ENCODE measurements at places on chromosomes 7 and 10.

GRCh38 chr10:56181607-56182006 lies 179.5 kb downstream of the ZWINT start:
- no peak for DNase-seq

GRCh38 chr7:18715988-18716387 lies 220.4 kb downstream of the HDAC9 start:
- DNase-seq: no peak

DNA sequence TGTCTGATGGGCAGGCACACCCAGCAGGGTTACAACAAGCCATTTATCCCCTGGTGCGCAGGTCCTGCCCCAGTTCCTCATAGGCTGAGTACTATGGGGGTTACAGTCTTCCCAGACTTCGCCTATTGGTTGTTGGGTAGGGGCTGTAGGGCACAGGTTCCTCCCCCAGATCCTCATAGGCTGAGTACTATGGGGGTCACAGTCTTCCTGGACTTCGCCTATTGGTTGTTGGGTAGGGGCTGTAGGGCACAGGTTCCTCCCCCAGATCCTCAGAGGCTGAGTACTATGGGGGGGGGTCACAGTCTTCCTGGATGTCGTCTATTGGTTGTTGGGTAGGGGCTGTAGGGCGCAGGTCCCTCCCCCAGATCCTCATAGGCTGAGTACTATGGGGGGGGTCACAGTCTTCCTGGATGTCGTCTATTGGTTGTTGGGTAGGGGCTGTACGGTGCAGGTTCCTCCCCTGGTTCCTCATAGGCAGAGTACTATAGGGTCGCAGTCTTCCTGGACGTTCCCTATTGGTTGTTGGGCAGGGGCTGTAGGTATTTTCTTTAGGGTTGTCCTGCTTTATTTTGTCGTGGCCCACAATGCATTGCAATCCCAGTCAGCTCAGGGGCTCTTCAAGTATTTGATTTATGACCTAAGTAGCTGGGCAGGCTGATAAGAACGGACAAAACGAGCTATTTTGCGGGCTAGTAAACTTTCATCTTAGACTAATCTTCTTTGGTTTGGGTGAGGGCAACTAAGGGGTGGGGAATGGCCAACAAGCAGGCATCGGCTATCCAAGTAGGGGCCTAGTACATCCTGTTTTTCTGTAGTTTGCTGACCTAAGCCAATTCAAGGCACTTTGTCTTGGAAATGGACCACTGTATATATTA lies 3.4 kb downstream of the LRRC27 start:
- no peak for DNase-seq

GRCh38 chr10:69738071-69738470 lies 63.6 kb upstream of the COL13A1 start:
- no peak for DNase-seq

- DNase-seq: no peak
Observed at GRCh38 chr7:158891922-158892321, 35.6 kb downstream of the DYNC2I1 start.

GRCh38 chr7:128963327-128963757 lies 25.6 kb downstream of the IRF5 start:
- DNase-seq: peak; percentile 32

DNA sequence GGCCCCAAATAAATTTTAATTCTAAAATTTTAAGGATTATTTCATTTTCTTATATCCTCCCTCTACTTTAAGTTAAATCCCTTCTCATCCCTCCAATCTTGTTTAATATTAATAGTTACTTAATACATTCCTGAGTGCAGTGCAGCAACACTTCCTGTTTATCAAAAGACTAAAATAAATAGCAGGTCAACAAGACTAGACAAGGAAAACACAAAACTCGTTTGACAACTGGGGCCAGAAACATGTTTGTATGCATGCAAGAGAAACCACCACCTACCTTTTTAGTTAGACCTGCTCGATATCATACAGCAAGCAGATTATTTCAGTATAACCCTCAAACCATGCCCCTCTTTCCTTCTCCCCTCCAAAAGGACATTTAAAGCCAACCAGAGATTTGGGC lies 95.8 kb downstream of the PARD3 start:
- DNase-seq: no peak

DNA sequence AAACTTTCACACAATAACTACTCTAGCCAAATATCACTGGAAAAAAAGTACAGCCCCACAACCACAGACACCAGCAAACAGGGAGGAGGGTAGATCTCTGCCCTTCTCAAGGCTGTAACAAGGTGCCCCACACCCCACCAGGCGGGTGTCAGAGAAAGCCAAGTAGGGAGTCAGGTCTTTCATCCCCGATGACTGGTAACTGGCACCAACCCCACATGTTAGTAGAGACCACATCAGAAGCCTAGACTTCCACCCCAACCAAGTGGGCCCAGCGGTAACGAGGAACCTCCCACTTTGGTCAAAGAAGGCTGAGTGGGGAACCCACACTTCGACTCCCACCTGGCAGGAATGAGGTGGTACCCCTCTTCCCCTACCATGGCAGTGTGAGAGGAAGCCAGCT lies 16.4 kb upstream of the RUFY2 start:
- DNase-seq: no peak

GRCh38 chr10:102004376-102004775 lies 51.6 kb downstream of the ARMH3 start:
- peak; percentile 43 for DNase-seq

GRCh38 chr10:1561731-1562337 lies 175.5 kb downstream of the ADARB2 start:
- no peak for DNase-seq

DNA sequence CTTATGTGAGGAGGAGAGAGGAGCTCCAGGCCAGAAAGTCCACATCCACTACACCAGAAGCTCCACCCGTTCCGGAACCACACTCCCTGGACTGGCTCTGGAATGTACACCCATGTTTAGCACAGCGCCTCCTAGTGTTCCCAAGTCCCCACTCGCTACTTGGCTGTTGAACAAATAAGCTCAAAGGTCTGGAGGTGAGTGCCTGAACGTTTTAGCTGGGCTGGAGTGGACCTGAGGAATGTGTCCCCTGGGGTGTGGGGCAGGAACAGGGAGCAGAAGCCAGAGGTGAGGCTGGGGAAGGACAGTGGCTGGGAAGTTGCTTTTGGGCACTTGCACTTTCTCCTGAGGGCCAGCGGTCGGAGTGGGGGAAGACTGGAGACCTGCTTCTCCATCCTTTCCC lies 164.1 kb upstream of the CDCA7L start:
- peak; percentile 30 for DNase-seq

- DNase-seq: no peak
Observed at GRCh38 chr10:14826076-14826829, 11.6 kb downstream of the CDNF start.

GRCh38 chr7:55085511-55086412 lies 66.9 kb downstream of the EGFR start:
- DNase-seq: no peak

- peak; percentile 88 for DNase-seq
Observed at GRCh38 chr10:17206210-17206709, 4.8 kb upstream of the TRDMT1 start.

DNA sequence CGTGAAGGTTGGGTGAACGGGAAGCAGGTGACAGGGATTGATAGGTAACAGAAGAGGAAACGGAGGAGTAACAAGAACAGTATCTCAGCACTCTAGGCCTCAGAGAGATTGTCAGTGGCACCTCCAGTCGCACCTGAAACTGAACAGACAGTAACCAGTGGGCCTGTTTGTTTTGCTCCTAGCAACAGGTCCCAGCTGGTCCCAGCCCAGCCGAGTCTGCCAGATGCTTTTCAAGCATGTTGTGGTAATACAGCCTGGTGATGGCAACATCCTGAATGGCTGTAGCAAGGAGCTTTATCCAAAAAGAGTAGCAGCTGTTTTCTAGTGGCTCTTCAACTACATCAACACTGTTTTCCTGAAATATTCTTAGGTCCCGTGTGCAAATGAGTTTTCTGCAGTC lies 4.7 kb downstream of the CACNB2 start:
- no peak for DNase-seq

DNA sequence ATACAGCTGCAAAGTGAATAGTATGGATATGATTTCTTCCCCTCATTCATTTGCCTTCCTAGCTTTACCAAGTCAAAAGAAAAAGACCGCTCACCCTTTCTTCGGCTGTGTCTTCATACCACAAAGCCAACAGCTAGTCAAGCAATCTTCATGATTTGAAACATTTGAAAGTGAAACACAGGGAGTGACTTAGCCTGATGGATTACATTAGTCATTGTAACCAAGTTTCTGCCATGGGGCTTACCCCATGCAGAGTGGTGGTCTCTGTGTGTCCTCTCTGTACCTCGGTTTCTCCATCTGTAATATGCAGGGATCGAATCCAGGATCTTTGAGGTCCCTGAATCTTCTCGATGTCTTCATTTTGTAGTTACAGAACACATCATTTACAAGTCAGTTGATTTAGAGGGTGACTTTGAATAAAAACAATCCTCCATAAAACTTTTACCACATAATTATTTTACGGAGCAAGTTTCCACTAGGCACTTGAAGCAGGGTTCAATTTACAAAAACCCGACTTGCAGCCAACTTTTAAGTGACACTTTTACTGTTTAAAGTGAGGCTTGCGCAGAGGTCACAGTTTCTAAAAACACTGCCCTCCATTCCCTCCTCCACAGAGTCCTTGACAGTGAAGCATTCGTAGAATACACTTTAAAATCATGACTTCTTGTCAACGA lies 2.2 kb upstream of the LGI1 start:
- DNase-seq: no peak

DNA sequence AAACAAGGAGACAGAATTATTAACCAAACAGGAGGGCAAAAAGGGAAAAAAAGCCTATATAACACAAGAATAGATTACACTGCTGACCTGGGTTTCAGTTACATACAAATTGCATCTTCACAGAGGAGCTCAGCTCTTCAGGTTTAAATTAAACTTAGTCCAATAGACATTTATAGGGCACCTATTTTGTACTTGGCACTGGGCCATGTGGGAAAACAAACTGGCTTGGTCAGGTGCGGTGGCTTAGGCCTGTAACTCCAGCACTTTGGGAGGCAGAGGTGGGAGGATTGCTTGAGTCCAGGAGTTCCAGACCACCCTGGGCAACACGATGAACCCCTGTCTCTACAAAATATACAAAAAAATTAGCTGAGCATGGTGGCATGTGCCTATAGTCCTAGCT lies 62.3 kb upstream of the CCDC6 start:
- no peak for DNase-seq

DNA sequence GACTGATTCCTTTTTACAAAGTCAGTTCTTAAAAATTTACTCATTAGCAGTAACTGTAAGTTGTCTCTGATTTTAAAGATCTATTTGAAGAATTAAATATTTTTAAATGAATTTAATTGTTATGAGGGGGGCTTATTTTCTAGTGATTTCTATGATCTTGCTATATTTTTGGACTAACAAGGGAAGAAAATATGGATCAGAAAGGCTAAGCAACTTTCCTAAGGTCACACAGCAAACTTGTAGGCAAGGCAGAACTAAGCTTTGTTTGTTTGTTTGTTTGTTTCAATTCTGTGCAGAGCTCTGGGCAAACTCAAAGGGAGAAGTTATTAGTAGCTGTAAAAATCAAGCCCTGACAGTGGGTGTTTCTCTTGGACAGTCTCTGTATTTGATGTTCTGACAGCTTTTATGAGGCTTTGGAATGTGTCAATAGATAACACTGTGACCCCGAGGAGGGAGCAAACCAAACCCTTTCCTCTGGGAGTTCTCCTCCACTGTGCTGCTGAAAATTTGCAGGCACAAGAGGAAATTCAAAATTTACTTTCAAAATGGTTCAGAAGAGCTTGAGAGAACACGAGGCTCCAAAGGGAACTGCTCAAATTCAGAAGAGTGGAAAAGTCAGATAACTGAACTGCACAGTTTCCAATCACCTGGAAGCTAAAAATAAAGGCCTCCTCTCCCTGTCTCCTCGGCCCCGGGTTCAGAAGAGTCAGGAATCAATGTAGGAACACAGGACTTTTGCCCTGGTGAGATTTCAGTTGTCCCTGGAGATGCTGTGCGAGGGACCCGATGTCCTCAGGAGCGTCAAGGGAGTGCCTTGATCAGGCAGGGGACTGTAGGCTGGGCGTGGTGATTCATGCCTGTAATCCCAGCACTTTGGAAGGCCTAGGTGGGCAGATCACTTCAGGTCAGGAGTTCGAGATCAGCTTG lies 325.7 kb downstream of the GATA3 start:
- DNase-seq: no peak

- peak; percentile 12 for DNase-seq
Observed at GRCh38 chr7:90938371-90938770, 325.9 kb upstream of the FZD1 start.

DNA sequence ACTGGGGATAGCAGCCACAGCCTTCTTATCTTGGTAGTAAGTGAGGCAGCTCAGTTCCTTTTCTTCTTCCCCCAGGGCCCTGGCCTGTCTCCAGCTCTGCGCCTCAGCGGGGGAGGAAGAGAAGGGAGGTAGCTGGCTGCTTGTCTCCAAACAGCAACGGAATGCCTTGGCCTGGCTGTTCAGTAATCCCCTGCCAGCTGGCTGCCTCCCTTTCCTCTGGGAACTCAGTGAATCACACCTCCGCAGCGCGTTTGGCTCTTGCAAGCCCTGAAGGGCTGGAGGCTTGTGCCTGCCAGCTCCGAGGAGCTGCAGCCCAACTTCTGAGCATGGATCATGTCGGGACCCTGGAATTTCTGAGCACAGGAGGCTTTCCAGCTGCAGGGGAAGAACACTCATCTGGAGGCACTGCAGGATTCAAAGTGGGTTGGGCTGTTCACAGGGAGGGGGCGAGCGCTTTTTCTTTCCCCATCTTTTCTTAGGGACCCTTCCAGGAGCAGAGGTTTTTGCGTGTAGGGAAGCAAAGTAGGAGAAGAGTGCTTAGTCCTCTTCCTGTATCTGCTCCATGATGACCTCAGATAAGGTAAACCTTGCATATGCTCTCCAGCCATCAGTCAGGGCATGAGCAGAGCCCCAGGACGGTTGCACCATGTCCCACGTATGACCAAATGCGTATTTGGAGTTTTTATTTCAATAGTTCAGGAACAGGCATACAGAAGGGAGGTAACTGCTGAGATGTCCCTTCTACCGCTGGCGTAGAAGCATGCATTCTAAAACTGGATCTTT lies 253.2 kb upstream of the INHBA start:
- peak; percentile 98 for DNase-seq

DNA sequence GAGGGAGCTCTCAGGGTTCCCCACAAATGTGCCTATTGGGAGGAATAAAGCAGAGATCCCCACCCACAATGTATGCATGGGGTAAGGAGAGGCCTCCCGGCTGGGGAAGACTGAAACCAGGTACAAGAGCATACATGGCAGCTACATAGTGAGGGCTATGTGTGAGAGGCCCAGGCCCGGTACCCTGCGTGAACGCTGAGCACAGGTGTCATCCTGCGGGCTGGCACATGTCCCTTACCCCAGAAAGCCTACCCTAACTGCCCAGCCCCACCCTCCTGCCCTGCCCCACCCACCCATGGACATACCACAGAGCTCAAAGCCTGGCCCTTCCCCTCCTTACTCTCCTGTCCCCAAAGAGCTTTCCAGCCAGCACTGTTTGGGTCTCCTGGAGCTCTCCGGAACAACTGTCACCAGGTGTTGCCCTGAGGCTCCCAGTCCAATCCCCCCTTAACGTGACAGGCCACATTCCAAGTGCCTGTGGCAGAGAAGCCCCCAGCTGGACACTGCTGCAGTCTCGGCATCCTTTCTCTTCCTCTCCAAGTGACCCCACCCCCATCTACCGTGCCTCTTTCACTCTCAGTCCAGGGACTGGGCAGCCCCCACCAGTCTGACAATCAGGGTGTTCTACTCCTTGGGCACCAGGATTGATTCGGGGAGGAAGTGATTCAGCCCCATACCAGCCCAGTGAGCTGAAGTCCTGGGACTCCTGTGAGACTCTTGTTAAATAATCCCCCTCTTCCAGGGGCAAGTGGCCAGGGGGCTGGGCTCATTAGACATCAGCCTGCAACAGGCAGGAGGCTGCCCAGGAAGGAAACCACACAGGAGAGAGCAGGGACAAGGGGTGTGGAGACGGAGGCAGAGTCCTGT lies 19.6 kb downstream of the GRID1 start:
- DNase-seq: no peak
